Jurkat, Clone E6-1 (cell line): ENCODE measurements at places on chromosomes 12 and 14.

- no peak for DNase-seq
Measured at GRCh38 chr12:102756530-102756929, 160.5 kb downstream of the PAH start.

GRCh38 chr14:87615822-87616679, 376.9 kb downstream of the GALC start:
- DNase-seq, result peak; percentile 48

GRCh38 chr14:100425429-100425827, 102.3 kb downstream of the SLC25A47 start:
- DNase-seq, result no peak

DNA sequence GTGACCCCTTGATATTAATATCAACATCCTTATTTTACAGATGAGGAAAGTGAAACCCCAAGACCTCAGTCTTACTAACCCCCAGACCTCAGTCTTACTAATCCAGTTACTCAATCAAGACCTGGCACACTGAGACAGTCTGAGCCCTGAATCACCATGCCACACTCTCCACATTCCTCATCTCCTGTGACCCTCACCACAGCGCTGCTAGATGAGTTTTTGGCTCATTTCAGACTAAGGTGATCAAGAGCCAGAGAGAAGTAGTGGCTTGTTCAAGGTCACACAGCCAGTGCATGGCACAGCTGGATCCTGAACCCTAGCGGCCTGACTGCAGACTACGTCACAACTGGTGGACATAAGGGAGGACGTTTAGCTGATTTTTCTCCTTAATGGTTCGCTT, 579.2 kb downstream of the BCL11B start:
- DNase-seq, result no peak

- peak; percentile 16 for DNase-seq
Measured at GRCh38 chr12:81644503-81644902, 114.6 kb downstream of the PPFIA2 start.

DNA sequence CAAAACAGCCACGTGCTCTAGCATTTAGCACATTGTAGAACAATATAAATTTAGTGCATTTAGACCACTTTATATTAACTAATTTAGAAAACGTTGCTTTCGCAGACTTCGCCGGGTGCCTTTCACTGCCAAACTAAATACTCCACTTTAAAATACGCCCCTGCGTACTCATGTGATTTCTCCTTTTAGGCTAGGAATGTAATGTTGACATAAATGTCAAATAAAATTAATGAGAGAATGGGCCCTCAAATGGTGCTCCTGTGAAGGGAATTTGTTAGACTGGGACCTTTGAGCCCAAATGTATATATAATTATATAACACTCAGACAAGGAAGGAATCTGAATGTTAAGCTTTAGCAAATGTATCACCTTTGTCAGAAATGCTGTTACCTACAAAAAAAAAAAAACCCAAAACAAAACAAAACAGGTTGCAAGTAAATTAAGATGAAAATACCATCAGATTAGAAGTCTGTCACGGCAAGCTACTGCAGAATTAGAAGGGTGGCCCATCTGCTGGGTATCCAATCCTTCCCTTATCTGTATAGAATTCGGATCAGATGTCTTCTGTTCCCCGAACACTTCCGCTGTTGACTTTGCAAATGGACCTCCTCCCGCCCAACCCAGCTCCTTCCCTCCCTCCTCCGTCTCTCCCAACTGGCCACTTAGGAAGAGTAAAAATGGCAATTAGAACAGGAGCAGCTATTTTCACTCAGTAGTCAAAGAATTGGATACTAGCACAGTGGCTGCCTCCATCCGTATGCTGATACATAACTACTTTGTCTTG, 159.3 kb upstream of the FOXN3 start:
- no peak for DNase-seq

DNA sequence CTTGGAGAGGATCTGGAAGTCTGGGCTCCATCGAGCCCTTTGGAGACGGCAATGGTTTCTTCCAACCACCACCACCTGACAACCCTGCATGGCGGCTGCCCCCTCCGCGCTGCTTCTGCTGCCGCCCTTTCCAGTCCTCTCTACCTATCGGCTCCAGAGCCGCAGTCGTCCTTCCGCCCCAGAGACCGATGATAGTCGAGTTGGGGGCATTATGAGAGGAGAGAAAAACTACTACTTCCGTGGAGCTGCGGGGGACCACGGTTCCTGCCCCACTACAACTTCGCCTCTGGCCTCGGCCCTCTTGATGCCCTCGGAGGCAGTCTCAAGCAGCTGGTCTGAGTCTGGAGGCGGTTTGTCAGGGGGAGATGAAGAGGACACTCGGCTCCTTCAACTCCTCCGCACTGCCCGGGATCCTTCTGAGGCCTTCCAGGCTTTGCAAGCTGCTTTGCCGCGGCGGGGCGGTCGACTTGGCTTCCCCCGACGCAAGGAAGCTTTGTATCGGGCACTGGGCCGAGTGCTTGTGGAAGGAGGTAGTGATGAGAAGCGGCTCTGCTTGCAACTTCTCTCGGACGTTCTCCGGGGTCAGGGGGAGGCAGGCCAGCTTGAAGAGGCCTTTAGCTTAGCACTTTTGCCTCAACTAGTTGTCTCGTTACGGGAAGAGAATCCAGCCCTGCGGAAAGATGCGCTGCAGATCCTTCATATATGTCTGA, 499 bp downstream of the TOGARAM1 start:
- DNase-seq, result no peak

GRCh38 chr12:66756631-66757030, 77.8 kb upstream of the GRIP1 start:
- no peak for DNase-seq

DNA sequence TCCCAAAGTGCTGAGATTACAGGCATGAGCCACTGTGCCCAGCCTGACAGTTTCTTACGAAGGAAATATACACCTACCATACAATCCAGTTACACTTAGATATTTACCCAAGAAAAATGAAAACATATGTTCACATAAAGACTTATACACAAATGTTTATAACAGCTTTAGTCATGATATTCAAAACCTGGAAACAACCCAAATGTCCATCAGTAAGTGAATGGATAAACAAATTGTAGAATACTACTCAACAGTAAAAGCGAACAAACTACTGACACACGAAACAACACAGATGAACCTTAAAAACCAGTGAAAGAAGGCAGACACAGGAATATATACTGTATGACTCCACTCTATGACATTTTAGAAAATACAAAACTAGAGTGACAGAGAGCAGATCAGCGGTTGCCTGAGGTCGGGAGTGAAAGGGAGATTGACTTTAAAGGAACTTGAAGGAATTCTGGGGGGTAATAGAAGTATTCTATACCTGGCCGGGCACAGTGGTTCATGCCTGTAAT, 83.6 kb downstream of the SPRING1 start:
- DNase-seq, result no peak

- no peak for DNase-seq
Measured at GRCh38 chr12:91256411-91256810, 73.8 kb upstream of the DCN start.

DNA sequence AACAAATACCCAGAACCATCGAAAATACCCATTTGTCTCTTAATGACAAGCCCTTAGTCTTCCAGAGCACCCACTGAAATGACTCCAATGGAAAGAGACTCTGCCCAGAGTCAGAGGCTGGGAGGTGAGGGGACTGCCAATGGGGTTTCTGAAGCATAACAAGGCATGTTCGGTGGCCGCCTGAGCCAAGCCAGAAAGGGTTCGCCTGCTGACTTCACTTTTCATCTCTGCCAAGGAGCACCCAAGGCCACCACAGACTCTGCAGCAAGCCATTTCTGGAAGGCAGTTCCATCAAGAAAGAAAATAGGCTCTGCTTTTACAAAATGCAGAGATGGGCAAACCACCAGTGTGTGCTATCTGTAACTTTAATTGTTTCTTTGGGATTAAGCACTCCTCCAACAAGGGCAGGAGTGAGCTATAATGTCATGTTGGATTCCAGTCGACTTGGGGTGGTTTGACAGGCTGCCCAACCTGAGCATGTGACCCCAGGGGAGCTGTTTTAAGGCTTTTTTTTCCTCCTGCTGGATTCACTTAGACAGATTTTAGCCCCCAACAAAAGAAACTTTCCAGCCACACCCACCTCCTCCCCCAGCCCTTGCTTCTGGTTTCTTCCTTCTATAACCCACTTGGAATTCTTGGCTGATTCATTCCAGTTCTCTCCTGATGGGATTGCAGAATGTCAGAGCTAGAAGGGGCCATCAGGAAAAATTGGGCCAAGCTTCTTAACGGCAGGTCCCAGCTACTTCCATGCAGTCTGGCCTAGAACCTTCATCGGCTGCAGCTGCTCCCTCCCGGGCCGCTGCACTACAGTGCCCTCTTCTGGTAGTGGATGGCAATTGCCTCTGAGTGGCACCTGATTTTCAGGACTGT, 24.1 kb downstream of the CKAP4 start:
- peak; percentile 42 for DNase-seq
